Tongue (tissue), 3 donors: ENCODE measurements at places on chromosomes 7 and 10. TPM values are rescaled to one million over a fixed set of nuclear protein-coding genes. Genes with fewer than 3 reads are reported as not detected.

ELOVL3 gene
- total RNA-seq = not detected

GRCh38 chr10:125144693-125145623 is 15.4 kb downstream of the CTBP2 start:
- DNase-seq = no peak

DNA sequence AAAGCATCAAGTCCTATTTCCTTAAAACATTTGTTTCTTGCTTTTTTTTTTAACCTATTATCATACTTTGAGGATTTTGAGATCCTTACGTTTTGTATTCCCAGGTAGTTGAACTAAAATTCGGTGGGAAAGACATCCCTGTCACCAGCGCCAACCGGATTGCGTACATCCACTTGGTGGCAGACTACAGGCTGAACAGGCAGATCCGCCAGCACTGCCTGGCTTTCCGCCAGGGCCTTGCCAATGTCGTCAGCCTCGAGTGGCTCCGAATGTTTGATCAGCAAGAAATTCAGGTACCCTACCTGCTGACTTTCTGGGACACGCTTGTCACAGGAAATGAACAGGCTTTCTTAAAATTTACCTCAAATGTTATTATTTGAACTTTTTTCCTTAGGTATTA is 83.0 kb upstream of the DNAJB6 start:
- no peak for DNase-seq

GRCh38 chr10:113019692-113020474 is 69.8 kb downstream of the TCF7L2 start:
- no peak for DNase-seq

LOXL4 gene
- total RNA-seq = 10.5 TPM

- no peak for DNase-seq
These were observed 640.3 kb downstream of the NRG3 start for GRCh38 chr10:82515256-82515655.
